ENCODE measurements at places on chromosomes 11 and 22. TPM values are rescaled to one million over a fixed set of nuclear protein-coding genes. Genes with fewer than 3 reads are reported as not detected.

The SCT gene
- not detected for total RNA-seq

The MN1 gene
- total RNA-seq = not detected

The GRIK4 gene
- 0.05 TPM for total RNA-seq

The SPDYC gene
- not detected for total RNA-seq

The OR52E8 gene
- not detected for total RNA-seq

The TMEM151A gene
- total RNA-seq = not detected

- DNase-seq = no peak
These were observed 67.6 kb downstream of the CDKN1C start for GRCh38 chr11:2818021-2818420.

GRCh38 chr11:125062931-125063428 is at the start of gene SLC37A2:
Gene SLC37A2 (plus strand): TSS chr11:125063305. CDS start chr11:125063368, 63 bp downstream.
- DNase-seq = peak; percentile 64

DNA sequence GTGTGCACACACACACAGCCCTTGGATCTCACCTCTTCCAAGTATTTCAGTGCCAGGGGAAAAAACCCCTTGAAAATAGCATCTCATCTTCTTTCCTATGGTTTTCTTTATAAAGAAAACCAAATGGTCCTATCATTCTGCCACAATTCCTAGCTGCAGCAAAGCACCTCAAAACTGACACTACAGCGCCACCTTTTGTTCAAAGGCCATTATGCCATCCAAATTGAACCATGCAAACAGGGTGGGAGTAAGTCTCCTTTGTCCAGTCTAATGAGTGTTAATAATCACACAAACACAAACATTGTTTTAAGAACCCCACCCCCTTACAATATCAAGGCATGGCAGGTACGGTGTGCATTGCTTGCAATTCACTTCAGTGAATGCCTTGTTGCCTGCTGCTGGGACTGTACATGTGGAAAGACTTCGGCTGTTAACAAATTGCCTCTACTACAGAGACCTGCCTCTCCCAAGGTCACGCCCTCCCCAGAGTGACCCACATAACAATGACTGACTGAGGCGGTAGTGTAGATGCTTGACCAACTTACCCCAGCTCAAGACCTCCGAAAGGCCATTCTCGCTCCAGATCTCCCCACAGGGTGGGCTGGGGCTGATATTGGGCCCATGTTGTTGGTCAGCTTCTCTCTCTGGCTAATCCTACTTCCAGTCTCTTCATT is 31.7 kb downstream of the FAM181B start:
- DNase-seq = no peak

DNA sequence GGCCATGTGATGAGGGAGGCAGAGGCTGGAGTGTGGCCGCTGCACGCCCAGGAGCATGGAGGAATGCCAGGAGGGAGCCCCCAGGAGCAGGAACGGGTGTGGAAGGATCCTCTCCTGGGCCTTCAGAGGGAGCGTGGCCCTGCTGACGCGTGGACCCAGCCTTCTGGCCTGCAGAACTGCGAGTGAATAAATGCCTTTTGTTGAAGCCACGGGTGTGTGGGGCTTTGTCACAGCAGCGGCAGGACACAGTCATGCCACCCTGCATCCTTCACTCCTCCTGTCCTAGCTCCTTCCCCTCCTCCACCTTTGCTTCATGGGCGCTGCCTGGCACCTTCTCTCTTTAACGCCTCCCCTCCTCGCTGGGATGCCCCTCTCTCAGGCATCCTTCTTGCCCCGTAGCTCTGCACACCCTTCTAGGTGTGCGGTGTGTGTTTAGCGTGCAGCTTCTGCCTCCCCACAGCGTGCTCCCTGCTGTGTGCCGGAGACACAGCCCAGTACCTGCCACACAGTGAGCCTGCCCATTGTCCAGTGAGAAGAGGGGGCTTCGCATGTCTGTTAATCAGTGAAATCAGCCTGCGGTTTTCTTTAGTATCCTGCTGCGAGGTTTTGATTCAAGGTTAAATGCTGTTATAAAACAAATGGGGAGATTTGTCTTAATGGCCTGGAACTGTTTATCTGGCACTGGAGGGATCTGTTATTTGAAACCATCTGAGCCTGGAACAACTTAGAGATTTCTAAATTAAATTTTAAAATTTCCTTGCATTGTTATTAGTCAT is 459.6 kb downstream of the TBC1D22A start:
- DNase-seq = no peak

GRCh38 chr11:5368502-5369043 is 15.0 kb upstream of the OR51M1 start:
- no peak for DNase-seq

DNA sequence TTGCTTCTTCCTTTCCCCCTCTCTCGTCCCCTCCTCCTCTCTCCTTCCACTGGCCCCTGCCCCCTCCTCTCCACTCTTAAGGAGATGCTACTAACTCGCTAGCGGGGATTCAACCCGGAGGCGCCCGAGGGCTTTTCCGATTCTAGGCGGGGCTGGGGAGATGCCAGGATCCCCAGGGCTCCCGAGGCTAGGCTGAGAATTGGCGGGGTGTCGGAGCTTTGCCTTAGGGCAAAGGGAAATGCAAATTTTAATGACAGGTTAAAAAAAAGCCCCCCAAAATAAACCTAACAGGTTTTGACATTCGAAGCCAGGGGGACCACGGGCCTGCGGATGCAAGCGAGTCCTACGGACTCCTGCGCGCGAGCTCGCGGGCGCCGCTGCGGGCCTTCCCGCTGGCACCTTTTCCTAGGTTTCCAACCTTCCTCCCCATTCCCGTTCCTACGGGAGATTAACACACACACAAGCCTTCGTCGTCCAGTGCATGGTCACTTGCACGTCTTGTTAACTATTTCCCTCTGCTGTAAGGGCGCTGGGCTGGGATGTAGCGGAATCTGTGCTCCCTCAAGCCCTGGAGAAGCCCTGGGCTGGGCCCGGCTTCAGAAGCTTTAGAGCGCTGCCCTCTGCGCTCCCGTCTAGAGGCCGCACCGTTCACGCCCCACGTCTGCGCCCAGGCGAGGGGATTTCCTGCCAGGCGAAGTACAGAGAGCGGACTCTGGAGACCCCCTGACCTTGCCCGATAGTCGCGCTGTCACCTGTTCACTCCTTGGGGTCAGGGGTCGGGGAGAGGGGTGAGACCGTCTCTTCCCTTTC is 729 bp upstream of the ALX4 start:
- no peak for DNase-seq

- no peak for DNase-seq
These were observed 14.0 kb upstream of the FCHSD2 start for GRCh38 chr11:73156114-73156513.

- DNase-seq = no peak
These were observed 2.8 kb downstream of the MADD start for GRCh38 chr11:47272706-47273105.

DNA sequence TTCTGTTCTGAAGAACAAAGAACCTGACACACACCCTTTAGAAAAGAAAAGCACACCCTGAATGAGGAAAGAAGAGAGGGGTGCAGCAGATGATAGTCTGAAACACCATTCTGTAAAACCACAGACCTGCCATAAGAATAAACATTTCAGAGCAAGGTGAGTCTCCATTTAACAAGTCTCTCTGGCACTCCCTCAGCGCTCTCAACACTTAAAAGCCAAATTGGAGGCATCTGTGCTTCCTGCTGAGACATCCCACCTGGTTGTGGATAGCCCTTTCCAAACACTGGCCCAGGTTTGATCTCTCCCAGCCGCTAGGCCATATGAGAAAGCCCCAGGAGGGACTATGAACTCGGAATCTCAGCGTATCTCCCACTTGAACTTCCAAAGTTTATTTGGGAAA is 36.3 kb downstream of the ETS1 start:
- no peak for DNase-seq
